Activated CD4-positive, alpha-beta T cell treated with anti-CD3 and anti-CD28 coated beads for 36 hours (primary cell): ENCODE measurements at places on chromosomes 7 and 10.

DNA sequence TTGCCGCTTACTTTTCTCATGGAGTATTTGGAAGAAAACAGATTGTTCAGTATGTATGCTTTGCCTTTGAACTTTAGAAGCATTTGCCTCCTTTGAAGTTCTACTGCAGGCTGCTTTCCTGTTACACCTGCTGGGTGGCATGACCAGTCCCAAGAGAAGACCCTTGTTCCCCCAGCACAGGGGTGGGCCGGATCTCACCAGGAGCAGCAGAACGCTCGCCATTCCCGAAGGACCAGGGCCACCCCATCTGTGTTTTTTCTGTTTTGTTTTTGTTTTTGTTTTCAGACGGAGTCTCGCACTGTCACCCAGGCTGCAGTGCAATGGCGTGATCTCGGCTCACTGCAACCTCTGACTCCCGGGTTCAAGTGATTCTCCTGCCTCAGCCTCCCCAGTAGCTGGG is 493.6 kb downstream of the PTPRN2 start:
- H3K4me3 ChIP-seq: no peak overlapping the region
- no peak for DNase-seq
- H3K27ac ChIP-seq: no peak overlapping the region
- no peaks in the 10 kb centered on the region for H3K36me3 ChIP-seq
- no peaks in the 10 kb centered on the region for H3K4me1 ChIP-seq

DNA sequence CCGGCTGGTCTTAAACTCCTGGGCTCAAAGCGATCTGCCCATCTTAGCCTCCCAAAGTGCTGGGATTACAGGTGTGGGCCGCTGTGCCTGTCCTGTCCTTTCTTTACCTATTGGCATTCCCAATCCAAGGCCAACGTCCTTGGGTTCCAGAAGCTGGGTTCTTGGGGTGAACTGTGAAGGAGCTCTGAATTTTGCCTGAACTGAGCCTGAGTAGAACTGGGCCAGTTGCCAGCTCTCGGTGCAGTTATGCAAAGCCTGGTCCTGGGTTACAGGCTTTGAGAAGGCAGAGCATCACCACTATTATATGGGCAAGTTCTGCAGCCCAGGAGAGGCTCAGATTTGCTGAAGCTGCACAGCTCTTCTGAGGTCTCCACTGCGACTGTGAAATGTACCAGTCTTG is 24.6 kb upstream of the SH2D4B start:
- DNase-seq: no peak
- peaks cover 25% of the 10 kb centered on the region for H3K4me1 ChIP-seq
- H3K27me3 ChIP-seq: no peaks in the 10 kb centered on the region
- peaks cover 48% of the 10 kb centered on the region for H3K36me3 ChIP-seq

DNA sequence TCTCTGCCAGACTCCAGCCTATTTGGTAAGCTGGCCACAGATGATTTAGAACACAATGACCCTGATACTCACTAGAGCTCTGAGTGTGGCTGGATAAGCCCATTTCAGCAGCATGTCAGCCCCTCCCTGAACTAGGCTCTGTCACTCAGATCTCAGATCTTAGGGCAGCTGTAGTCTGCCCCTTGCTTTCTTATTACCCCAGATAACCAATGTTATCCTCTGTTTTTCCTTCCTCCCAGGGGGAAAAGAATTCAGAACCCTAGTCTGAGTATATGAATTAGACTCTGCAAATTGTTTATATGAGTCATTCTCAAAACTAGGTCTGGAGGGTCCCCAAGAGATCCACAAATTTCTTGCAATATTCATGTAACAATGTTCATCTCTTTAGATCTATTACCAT is 286.2 kb downstream of the KCNMA1 start:
- no peak overlapping the region for H3K27ac ChIP-seq
- H3K36me3 ChIP-seq: no peaks in the 10 kb centered on the region
- H3K4me3 ChIP-seq: no peak overlapping the region

- H3K4me1 ChIP-seq: no peaks in the 10 kb centered on the region
- H3K4me3 ChIP-seq: no peak overlapping the region
- H3K36me3 ChIP-seq: peaks cover 3% of the 10 kb centered on the region
Measured at GRCh38 chr7:27590416-27590815, 72.3 kb downstream of the HIBADH start.

- peaks cover 12% of the 10 kb centered on the region for H3K27me3 ChIP-seq
- no peak overlapping the region for H3K4me3 ChIP-seq
- DNase-seq: no peak
Measured at GRCh38 chr10:122285506-122286444, 14.7 kb downstream of the BTBD16 start.

GRCh38 chr7:109893231-109893630 is 1197.7 kb upstream of the LRRN3 start:
- no peak for DNase-seq
- no peaks in the 10 kb centered on the region for H3K27me3 ChIP-seq
- no peaks in the 10 kb centered on the region for H3K4me1 ChIP-seq
- no peak overlapping the region for H3K4me3 ChIP-seq
- H3K27ac ChIP-seq: no peak overlapping the region

DNA sequence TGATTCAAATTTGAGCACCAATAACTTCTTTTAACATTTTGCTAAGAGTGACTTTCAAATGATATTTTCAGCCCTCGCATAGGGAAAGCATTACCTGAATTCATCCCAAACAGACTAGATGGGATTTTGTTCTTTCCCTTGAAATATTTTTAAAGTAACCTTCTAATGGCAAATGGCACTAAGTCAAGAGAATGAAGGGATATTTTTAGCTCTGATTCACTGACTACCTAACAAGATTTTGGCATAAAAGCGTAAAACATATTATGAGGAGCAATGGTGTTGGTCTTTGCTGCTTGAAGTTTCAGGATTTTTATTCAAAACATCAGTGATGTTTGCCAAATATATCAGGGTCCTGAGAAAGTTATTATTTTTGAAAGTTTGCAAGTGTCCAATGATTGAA is 290.3 kb downstream of the CDK14 start:
- no peaks in the 10 kb centered on the region for H3K27me3 ChIP-seq
- H3K27ac ChIP-seq: no peak overlapping the region
- no peak overlapping the region for H3K4me3 ChIP-seq
- H3K4me1 ChIP-seq: no peaks in the 10 kb centered on the region

DNA sequence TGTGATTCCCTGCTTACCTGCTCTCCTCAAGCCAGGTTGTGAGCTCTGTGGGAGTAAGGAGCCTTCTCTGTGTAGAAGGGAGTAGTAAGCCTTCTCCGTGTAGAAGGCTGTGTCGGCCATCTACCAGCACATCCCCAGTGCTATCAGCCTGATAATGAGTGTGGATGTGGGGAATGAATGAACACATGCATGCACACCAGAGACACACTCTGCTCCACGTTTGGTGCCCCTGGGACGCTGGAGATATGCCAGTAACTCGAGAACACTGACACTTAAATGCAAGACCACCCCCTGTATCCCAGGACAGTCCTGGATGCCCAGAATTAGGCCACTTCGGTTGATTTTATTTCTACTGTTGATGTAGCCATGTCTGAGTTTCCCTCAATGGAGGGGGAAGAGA is 21.1 kb upstream of the GPR26 start:
- DNase-seq: no peak
- no peaks in the 10 kb centered on the region for H3K4me1 ChIP-seq
- no peak overlapping the region for H3K27ac ChIP-seq
- H3K27me3 ChIP-seq: peaks cover 20% of the 10 kb centered on the region

- H3K4me3 ChIP-seq: no peak overlapping the region
- no peak overlapping the region for H3K27ac ChIP-seq
- DNase-seq: no peak
- H3K27me3 ChIP-seq: no peaks in the 10 kb centered on the region
Measured at GRCh38 chr10:120355425-120355824, 101.6 kb upstream of the PLPP4 start.

DNA sequence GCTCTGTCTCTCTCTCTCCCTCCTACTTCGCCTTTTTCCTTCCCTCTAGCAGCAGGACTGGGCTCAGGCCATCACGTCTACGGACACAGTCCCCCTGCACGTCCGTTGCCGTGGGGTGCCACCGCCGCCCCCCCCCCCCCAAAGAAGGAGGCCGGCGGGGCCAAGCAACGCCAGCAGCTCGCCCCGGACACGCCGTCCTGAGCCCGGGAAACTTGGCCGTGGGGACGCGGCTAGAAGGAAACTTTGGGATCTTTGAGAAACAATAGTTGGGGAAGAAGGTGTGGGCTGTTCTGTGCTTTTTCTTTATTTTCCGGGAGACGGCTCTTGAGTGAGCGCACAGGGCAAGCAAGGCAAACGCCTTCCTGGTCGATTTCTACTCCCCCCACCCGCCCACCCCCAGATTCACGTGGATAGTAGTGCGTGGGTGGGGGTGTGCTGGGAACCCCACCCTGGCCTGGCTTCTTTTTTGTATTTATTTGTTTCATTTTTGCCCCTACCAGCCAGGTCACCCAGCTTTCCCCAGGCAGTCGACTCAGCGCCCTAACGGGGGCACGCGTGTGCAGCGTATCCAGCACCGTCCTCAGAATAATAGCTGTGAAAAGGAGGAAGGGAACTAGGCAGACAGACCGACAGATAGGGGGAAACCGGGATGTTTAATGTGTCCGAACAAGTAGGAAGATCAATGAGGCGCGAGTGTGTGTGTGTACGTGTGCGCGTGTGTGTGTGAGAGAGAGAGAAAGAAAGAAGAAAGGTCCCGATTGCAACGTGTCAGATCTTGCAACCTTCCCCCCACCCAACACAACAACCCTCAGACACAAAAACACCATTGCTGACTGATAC is 1.4 kb downstream of the MXI1 start:
- peak overlapping the region; percentile 89 for H3K27ac ChIP-seq
- no peaks in the 10 kb centered on the region for H3K27me3 ChIP-seq
- H3K4me3 ChIP-seq: peak overlapping the region; percentile 86
- DNase-seq: peak; percentile 51

GRCh38 chr10:61188691-61189090 is 244.7 kb upstream of the RHOBTB1 start:
- peaks cover 6% of the 10 kb centered on the region for H3K27me3 ChIP-seq
- H3K36me3 ChIP-seq: no peaks in the 10 kb centered on the region
- H3K4me1 ChIP-seq: no peaks in the 10 kb centered on the region
- H3K27ac ChIP-seq: no peak overlapping the region
- DNase-seq: no peak
- H3K4me3 ChIP-seq: no peak overlapping the region
